ENCODE measurements at places on chromosomes 6 and 20.

DNA sequence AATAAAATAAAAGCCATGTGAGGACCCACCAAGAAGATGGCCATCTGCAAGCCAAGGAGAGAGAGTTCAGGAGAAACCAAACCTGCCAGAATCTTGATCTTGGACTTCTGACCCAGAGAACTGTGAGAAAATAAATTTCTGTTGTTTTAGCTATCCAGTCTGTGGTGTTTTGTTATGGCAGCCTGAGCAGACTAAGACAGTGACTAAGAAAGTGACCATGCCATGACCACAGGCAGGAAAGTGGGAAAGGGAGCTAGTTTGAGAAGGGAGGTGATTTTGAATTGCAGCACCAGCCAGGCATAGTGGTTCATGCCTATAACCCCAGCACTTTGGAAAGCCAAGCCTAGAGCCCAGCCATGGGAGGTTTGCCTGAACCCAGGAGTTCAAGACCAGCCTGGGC lies 21.9 kb upstream of the C6orf62 start:
- no peak for DNase-seq

GRCh38 chr20:8449123-8449522 lies 317.1 kb downstream of the PLCB1 start:
- no peak for DNase-seq

DNA sequence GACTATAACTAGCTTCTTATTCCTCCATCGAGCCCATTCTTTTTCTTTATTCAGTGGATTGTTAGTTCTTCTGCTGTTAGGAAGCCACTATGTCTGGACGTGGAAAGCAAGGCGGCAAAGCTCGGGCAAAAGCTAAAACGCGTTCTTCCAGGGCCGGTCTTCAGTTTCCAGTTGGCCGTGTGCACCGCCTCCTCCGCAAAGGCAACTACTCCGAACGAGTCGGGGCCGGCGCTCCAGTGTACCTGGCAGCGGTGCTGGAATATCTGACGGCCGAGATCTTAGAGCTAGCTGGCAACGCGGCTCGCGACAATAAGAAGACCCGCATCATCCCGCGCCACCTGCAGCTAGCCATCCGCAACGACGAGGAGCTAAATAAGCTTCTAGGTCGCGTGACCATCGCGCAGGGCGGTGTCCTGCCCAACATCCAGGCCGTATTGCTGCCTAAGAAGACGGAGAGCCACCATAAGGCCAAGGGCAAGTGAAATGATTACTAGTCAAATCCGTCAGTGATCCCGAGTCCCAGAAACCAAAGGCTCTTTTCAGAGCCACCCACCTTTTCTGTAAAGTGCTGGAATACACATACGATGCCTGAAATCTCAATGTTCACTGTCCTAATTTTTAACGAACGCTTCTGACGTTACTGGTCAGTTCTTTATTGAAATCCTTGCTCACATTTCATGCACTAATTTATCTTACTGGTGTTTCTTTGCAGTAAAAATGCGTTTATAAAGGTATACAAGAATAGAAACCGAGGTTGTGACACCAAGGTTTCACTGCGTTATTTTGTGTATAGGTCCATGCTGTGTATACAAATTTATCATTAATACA lies 129.9 kb downstream of the HFE start:
- DNase-seq, result peak; percentile 93

DNA sequence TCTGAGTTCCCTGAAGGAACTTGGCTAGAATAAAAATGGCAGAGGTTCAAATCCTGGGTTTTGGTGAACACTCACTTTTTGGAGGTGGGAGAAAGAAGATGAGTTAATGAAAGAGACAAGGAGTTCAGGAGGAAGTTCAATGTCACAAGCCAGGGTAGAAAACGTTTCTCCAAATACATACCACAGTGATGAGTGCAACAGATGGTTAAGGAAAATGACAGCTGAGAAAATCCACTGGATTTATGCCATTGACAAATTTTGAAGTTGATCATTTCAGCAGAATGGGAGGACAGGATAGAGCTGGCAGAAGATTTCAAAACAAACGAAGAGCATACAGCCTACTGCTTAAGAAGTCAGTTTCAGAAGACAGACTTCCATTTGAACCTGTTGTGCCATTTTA lies 122.7 kb downstream of the GFRAL start:
- no peak for DNase-seq

DNA sequence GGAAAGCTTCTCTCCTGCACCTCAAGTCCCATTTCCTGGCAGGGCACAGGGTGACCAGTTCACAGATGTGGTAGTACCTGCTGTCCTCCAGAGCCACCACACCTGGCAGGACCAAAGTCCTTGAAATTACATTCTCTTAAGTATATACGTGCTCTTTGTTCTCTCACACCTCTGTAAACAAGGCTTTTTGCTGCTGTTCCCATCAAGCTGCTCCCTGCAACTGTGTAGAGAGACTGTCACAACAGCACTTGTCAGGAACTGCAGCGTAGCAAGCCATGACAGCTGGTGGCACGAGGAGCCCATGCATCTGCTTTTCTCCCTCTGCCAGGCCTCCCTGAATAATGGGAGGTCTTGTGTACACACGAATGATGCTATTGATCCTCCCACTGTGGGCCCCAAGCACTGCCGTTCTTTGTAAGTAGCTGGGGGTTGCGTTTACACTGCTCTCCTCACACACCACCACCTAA lies 431.8 kb downstream of the CD83 start:
- DNase-seq, result peak; percentile 36

GRCh38 chr20:12053353-12053752 lies 135.7 kb downstream of the BTBD3 start:
- no peak for DNase-seq

- DNase-seq, result no peak
Measured at GRCh38 chr6:4323322-4323721, 187.9 kb upstream of the ECI2 start.

DNA sequence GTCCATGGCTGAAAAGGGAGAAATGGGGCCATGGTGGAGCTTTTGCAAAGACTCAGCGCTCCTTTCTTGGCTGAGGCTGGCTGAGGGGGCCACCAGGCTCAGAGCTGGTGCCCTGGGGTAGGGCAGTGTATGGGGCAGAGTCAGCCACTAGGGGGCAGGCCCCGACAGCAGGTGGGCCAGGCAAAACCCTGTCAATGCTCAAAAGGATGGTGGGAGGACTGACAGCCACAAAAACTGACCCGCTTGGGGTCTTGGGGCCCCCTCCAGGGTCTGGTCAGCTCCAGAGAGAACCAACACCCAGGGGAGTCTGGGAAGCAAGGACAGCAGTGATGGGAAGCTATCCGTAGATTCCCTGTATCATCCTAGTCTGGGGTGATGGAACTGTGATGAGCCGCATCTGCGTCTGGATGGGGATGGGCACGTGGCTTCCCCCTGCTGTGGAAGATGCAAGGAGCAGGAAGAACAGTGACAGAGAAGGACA lies 306.9 kb downstream of the DHX35 start:
- DNase-seq, result peak; percentile 92

DNA sequence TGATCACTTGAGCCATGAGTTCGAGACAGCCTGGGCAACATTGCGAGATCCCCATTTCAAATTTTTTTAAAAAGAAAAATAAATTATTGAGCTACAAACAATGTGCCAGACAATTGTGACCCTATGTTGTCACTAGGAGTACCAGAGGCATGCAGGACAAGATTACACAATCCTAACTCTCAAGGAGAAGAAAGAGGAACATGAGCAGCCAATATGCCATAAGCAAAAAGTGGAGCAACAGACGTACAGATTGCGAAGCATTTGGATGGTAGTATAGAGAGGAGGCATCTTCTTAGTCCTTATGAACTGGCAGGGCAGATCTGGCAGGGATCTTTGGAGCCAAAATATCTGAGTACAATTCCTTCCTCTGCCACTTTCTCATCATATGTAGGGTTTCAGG lies 156.4 kb downstream of the OR2B2 start:
- DNase-seq, result no peak

DNA sequence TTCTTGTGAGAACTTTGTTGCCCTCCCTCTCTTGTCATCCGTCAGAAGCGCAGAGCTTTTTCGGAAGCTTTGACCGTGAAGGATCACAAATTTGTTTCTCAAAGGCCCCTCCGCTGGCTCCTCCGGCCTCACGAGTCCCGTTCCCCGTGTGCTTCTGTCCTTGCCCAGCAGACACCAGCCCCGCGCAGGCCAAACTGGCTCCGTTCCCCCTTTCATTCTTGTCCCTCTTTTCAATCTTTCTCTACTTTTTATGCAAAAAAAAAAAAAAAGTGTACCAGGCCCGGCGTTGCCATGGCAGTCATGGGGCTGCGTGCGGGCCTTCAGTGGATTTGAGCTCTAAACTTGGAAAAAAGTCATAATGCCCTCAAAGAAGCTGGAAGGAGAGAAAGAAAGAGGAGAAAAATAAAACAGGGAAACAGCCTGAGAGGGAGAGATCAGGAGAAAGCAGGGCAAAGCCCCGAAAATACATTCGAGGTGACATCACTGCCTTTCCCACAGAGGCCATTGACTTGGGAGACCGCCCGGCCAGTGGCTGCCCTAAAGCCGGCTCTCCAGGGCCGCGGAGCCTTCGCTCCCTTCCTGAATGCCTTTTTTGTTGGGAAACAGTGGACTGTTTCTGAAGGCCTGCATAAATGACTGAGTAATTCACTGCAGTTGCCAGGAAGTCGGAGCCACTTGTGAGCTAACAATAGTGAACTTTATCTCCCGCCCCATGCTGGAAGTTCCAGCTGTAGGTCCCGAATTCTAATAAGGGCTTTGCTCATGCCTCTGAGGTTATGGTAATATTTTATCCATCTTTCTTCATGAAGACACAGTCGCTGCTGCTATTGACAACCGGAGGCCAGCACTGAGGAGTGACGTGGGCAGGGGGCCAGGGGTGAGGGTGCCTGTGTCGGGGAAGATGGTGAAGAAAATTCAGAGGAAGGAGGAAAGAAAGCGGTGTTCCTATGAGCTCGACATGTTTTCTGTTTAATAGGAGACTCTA lies 670.9 kb downstream of the QKI start:
- peak; percentile 87 for DNase-seq

DNA sequence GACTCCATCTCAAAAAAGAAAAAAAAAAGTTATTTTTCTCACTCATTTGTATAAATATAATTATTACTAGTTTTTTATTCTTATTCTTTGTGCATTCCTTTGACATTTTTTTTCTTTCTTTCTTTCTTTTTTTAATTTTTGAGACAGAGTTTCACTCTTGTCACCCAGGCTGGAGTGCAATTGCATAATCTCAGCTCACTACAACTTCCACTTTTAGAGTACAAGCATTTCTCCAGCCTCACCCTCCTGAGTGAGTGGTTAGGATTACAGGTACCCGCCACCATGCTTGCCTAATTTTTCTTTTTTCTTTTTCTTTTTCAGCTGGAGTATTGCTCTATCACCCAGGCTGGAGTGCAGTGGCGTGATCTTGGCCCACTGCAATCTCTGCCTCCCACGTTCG lies 51.4 kb upstream of the JARID2 start:
- DNase-seq, result no peak

DNA sequence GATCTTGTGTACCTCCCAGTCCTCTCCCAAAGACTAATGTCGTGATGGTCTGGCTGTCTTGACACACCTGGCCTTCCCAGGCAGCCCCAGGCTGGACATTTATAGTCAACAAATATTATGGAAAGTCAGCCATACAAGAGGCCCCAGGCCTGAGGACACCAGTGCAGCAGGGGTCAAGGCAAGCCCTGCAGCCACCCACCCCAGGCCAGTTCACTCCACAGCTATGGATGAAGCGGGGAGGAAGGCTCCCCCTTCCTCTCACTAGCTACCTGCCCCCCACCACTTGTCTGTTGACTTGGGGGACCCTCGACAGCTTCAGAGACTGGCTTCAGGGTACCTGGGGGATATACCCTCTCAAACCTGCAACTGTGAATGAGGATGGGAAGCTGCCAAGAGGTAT lies 132.1 kb downstream of the MRPL14 start:
- DNase-seq, result no peak

GRCh38 chr6:16723826-16724225 lies 37.4 kb downstream of the ATXN1 start:
- DNase-seq, result no peak

GRCh38 chr20:14855171-14855570 lies 517.8 kb upstream of the FLRT3 start:
- no peak for DNase-seq

DNA sequence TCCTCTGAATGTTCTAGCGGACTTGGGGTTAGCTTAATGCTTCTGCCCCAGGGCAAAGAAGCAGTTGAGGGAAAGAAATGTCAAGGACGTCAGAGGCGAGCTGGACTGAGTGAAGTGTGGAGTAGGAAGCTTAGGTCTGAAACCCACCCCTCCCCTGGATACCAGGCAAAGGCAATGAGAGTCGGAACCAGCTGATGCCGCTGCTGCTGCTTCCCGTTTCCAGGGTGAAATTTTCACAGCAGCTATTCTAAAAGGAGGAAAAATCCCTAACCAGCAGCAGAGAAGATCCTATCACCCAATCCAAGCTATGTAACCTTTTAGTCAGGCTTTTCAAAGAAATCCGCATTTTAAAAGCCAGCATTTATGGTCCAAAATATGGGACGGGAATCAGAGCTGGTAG lies 564.3 kb downstream of the LMBRD1 start:
- no peak for DNase-seq

DNA sequence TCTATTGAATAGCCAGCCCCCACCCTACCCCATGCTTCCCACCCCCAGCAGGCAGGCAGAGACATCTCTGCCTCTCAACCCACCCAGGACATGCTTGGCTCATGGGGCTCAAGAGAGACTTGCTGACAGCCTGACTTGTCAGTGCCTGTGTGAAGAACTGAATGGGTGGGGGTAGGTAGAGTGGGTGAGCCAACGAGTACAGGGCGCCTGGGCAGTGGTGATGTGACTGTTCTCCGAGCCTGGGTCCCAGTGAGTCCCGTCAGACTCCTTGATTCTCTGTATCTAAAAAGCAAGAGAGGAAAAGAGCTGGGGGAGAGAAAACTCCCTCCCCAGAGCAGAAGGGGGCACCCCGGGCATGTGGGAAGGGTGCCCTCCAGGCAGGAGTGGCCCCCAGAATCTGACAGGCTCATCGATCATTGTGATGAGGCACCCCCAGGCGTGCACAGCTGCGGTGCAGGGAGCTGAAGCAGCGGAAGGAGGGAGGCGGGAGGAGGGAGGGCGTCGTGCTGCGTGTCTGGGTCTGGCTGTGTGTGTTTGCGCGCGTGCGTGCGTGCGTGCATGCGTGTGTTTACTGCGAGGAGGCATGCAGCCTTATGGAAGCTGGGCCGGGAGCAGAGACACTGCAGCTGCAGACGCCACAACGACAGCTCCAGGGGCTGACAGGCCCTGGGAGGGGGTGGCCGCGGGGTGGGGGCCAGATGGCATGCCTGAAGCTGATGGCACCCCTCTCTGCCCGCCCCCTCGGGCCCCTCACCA lies 40.2 kb downstream of the FOXP4 start:
- DNase-seq, result peak; percentile 76

DNA sequence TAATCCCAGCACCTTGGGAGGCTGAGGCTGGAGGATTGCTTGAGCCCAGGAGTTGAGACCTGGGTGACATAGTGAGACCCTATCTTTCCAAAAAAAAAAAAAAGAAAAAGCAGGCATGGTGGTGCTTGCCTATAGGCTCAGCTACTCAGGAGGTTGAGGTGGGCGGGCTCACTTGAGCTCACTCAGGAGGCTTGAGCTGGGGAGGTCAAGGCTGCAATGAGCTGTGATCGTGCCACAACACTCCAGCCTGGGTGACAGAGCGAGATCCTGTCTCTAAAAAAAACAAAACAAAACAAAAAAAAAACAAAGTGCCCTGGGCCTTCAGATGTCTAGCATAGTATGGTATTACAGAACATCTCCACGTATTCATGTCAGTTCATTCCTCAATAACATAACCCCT lies 42.9 kb downstream of the ZFAND3 start:
- no peak for DNase-seq

Data from posterior cingulate gyrus (tissue), 11 donors.